ENCODE measurements at places on chromosomes 16 and 17.

DNA sequence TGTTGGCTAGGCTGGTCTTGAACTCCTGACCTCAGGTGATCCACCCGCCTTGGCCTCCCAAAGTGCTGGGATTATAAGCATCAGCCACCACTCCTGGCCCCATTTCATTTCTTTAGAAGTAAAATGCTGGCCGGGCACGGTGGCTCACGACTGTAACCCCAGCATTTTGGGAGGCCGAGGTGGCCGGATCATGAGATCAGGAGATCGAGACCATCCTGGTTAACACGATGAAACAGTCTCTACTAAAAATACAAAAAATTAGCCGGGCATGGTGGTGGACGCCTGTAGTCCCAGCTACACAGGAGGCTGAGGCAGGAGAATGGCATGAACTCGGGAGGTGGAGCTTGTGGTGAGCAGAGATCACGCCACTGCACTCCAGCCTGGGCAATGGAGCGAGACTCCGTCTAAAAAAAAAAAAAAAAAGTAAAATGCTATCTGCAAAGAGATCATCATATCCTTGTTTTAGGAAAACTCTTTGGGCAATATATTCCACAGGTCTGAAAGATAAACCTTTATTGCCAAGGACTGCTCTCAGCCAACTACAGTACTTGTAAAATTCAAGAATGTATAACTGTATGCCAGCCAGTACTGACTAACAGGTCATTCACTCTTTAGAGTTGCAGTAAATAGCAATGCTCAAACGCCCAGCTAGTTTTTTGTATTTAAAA is 3.8 kb downstream of the GJC1 start:
- DNase-seq: no peak

DNA sequence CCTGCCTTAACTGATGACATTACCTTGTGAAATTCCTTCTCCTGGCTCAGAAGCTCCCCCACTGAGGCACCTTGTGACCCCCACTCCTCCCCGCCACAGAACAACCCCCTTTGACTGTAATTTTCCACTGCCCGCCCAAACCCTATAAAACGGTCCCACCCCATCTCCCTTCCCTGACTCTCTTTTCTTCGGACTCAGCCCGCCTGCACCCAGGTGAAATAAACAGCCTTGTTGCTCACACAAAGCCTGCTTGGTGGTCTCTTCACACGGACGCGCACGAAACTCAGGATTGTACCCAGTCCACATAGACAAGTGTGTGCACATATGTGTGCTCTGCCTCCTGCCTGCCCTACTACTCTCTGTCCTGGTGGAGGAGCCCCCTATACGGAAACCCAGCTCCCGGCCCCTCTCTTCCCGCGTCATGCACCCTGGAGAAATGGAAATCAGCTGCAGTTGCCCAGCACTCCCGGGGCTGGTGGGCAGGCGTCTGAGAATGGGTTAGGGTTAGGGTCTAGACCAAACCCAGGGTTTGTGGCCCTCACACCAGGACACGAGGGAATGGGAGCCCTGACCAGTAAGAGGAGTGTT is 2.4 kb upstream of the RHBDF1 start:
- DNase-seq: no peak

- DNase-seq: no peak
Measured at GRCh38 chr17:14396547-14396946, 95.7 kb downstream of the HS3ST3B1 start.

DNA sequence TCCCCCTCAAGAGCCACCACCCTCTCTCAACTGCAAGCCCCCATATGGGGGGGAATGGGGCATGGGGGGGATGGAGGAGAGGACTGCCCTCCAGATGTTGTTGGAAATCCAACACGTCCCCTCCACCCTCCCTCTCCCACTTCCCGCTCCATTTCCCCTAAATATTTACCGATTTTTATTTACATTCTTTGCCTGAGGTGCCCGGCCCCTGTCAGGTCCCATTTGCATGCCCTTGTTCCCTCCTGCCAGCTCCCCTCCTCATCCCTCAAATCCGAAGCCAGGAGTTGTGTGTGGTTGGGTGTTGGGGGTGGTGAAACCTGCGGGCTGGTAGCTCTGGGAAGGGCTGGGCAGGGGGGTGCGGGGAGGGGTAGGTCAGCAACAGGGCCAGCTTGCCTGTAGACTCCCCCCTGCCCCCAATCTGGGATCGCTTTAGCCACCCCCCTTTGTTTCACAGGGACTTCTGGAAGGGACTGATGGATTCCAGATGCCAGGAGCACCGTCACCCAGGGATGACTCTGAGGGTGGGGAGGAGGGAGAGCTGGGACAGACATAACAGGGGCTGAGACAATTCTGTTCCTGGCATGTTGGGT is 39.7 kb upstream of the NGFR start:
- no peak for DNase-seq

GRCh38 chr16:75575958-75576357 is 9.8 kb downstream of the GABARAPL2 start:
- DNase-seq: no peak

DNA sequence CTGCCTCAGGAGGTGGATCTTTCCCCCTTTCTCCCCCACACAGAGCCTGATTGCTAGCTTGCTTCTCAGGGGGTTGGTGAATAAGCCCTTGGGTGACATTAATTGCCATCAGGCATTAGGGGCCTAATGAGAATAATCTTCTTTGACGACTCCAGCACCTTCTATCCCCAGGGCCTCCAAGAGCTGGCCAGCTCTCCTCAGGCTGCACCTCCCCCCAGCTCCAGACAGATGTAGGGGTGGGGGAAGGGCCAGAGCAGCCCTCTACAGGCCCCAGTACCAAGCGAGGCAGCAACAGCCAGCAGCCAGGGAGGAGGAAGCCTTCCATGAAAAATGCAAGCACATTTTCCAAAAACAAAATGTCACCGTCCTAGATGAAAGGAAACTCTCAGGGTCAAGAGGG is 1.4 kb upstream of the TMEM132E start:
- DNase-seq: no peak

DNA sequence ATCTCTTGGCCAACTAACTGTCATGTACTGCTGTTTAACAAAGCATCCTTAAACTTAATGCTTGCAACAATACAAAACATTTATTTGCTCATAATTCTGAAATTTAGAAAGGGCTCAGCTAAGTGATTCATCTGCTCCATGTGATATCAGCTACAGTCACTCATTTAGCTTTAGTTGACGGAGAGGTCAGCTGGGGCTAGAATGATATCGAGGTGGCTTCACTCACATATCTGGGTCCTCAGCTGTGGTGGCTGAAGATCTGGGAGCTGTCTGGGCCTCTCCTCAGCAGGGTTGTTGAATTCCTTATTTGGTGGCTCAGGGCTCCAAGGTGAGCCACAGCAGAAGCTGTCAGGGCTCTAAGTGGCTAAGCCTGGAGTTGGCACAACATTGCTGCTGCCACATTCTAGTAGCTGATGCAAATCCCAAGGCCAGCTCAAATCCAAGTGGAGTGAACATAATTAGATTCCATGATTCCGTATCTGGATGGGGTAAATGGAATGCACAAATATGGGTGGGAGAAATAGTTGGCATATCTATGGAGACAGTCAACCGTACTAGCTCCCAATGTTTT is 62.8 kb downstream of the HS3ST3A1 start:
- no peak for DNase-seq

- no peak for DNase-seq
Measured at GRCh38 chr16:57727610-57728009, 8.0 kb upstream of the KATNB1 start.

DNA sequence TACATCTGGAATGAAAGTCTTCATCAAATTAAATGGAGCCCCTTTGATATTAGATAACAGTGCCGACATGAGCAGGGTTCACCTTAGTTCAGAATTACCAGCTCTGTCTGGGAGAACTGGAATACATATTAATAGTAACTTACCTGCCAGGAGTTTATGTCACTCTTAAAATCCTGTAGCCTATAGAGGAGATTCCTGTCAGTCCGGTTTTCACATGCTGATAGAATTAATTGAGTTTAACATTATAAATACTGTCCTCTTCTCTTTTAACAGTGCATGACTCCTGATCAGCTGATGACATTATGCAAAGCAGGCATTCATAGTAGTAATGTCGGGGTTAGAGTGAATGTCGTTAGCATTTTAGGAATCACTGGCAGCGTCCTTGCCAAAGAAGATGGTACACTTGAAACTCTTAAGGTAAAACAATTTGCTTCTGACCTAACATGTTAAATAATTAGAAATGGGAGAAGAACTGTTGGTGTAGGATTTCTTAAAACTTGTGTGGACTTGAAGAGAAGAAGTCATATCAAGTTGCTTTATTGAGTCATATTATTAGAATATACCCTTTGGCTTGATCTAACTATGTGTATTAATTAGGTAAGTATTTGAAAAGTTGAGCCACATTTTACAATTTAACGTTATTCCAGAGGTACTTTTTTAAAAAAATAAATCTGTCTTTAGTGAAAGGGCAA is 34.3 kb downstream of the HEATR3 start:
- no peak for DNase-seq

GRCh38 chr17:49715216-49715615 is 7.5 kb upstream of the SLC35B1 start:
- no peak for DNase-seq

GRCh38 chr17:17724307-17725010 is 43.2 kb downstream of the RAI1 start:
- DNase-seq: peak; percentile 48

- DNase-seq: peak; percentile 59
Measured at GRCh38 chr17:76383546-76384221, 725 bp upstream of the SPHK1 start.

DNA sequence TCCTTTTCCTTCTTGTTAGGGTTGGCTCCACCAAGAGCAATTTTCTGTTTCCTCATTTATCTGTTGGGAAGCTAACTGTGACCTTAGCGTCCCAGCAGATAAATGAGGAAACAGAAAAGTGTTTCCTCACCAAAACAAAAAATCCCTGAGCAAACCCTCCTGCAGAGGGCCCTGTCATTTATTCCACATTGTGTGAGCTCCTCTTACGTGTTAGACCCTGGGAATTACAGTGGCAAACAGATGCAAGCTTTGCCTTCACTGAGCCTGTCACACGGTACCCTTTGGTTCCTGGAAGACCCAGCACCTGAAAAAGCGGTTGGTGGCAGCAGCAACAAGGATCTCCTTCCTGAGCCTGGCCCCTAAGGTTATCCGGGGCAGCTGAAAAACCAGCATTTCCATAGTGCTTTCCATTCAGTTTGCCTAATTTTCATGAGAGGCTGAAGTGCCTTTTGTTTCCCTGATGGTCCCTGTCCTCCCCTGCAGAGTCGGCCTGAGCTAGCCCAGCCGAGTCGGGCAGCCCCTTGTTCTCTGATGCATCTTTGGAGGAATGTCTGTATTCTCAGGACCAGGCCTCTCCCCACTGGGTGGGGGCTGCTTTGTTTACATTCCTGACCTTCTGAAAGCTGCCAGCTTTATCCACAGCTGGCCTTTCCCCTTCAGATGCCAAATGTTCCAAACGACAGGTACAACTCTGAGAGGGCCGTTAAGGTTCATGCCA is 34.7 kb downstream of the YPEL2 start:
- DNase-seq: no peak

GRCh38 chr17:8186787-8187516 is 3.0 kb downstream of the BORCS6 start:
- DNase-seq: peak; percentile 82

- no peak for DNase-seq
Measured at GRCh38 chr17:30299000-30299399, 7.3 kb upstream of the BLMH start.
